ENCODE measurements at places on chromosomes 6 and 20. TPM values are rescaled to one million over a fixed set of nuclear protein-coding genes. Genes with fewer than 3 reads are reported as not detected.

Gene ULBP2
- total RNA-seq, result 0.79 TPM

DNA sequence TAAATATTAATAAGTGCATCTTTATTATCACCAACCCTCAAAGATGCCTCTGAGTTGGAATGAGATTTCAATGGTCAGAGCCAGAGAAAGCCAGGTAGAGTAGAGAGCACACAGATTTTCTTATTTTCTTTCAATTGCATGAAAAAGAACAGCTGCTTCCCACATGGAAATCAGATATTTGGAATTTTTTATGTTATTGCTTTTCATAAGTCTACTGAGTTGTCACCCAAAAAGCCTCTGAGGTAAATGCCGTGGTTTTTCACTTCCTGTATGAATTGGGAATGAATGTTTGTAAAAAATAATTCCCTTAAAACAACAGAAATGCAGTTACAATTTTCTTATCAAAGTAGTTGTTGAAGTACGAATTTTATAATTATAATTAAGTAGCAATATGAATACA, 563.1 kb downstream of the RFPL4B start:
- no peak for DNase-seq

Gene FOXF2
- 0.17 TPM for total RNA-seq

DNA sequence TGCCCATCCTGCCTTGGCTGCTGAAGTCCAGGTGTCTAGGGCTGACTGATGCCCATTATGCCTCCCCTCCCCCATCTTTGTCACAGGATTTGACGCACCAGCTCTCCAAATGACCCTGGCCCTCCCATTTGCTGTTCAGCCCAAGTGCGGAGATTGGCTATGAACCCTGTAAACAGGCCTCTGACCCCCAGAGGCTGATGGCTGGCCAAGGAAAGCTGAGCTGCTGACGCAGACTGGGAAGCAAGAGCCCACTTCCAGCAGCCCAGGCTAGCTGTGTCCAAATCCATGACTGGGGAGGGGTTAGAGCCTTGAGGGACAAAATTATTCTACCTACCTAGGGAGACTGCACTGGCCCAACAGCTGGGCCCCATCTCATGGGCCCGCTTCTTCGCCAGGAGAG, 797 bp upstream of the GNRH2 start:
- DNase-seq, result peak; percentile 51

- no peak for DNase-seq
Measured at GRCh38 chr6:154852687-154853086, 119.5 kb downstream of the SCAF8 start.

Gene ULBP1
- total RNA-seq, result 0.30 TPM

Gene PHF3
- total RNA-seq, result 42.4 TPM

DNA sequence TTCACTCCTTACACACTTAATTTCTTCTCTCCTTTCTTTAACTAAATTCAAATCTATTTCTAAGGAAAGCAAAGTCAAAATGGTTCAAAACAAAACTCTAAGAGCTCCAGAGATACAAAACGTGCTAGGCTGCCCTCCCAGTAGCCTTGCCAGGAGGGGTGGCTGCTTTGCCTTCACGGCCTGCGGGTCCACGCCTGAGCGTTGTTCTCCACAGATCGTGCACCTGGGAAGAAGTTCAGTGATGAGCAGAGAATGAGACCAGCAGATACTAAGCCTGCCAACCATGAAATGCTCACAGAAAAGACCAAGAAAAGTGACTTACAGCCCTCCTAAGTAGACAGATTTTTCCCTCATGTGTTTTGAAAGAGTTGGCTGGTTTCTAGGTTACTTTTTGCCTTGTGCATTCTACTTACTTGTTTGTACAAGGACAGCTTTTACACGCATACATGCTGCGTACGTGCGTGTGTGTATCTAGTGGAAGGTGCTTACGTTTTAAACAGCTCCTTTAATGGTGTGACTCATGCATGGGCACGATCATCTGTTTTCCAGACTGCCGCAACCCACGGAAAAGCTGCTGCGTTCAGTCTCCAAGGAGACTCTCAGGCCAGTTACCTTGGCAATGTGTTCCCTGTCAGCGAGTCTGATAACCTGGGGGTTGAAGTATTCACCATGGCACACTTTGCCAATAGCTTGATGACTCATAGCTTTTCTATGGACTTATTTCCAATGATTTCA, 32.4 kb upstream of the PBOV1 start:
- DNase-seq, result peak; percentile 51

DNA sequence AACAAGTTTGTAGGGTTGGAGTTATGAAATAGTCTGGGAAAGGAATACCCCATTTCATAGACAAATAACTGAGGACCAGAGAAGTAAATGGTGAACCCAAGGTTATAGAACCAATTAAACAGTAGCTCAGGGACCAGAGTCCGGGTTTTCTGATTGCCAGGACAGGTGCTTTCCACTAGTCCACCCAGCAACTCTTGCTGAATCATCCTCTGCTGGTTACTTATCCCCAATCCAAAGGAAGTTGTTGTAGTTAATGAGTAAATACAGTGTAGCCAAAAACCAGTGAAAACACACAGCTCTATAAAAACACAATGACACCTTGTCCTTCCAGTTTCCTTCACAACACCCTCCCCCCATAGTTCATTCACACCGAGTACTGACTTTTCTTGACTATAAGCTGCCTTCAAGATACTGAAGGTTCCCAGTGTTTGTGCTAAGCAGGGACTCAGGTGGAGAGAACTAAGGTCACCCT, 766 bp upstream of the TINAG start:
- no peak for DNase-seq

GRCh38 chr6:77228279-77228678, 235.0 kb downstream of the HTR1B start:
- no peak for DNase-seq

DNA sequence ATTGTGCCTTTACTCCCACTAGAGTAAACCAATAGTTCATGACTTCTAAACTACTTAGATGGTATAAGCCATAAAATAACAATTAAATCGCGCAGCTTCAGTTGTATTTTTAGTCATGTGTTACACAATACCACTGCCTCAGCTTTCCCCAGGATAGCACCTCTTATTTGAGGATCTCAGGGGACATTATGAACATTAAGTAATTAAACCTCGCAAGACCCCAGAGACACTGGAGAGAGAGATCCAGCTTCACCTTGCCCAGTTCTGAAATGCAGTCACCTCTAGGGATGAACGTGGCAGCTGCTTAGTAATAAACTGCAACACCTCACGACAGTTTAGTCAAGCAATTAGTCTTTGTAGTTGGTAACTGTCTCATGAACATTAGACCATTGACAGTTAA, 87.1 kb downstream of the CFAP61 start:
- DNase-seq, result no peak

DNA sequence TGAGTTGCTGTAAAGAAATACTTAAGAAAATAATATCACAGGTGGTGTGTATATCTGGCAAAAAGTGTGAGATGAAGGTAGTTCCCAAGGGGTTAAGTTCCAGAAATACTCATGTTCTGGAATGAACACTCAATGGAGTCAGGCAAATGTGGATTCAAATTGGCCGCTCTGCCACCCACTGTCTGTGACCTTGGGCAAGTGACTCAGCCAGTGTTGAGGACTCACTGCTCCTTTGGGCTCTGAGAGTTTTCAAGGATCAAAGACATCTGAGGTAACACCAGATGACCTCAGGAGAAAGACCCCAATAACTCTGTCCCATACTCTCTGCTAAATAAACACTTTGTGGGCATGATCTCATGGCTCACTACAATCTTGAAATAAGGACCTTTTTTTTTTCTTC, 59.2 kb upstream of the EYA2 start:
- DNase-seq, result no peak

DNA sequence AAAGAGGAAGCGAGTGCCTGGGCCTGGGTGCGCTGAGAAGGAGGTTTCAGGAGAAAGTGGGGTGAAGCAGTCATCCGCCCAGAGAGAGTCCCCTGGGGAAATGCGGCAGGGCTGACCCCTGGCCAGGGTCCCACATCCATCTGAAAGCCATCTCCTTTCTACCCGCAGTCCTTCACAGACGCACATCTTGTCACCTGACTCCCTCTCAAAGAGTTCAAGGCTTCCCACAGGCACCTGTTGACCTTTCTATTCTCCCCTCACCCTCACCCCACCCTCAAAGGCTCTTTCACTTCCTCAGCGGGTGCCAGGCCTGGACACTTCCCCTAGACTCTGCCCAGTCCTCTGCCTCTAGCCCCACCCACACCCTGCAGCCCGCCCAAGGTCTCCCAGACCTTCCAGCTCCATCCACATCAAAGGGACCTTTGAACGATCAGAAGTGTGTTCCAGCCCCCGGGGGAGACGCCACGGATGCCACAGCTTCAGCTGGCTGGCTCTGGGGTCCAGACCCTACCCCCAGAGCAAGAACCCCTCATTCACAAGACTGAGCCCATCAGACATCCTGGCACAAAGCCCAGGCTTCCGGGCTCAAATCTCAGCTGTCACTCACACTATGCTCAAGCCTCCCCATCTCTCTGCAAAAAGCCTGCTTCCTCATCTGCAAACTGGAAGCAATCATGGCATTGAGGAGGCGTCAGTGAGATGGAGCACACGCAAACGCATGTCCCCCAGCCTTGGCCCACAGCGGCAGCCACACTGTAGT, 2.1 kb downstream of the CTSZ start:
- peak; percentile 64 for DNase-seq

DNA sequence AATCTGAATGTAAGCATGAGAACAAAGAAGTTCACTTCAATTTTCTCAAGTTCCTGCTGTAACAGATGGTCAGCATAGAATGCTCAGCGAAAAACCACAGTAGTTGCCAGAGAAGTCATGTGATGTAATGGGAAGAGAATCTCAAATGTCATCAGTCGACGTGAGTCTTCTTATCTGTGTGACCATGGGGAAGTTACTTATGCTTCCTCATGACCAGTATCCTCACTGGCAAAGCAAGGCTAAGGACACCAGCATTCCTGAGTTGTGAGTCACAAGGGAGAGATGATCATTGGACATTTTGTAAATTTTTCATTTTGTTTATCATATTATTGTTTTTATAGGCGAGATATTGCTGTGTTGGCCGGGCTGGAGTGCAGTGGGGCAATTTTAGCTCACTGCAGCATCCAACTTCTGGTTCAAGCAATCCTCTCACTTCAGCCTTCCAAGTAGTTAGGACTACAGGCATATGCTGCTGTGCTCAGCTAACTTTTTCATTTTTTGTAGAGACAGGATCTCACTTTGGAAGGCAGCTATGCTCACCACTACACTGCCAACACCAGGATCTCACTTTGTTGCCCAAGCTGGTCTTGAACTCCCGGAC, 21.9 kb downstream of the SGK1 start:
- DNase-seq, result no peak

Gene BMP7
- 5.0 TPM for total RNA-seq

- no peak for DNase-seq
Measured at GRCh38 chr6:96468681-96469224, 52.9 kb upstream of the UFL1 start.

Gene CPNE5
- total RNA-seq, result 66.1 TPM

- DNase-seq, result no peak
Measured at GRCh38 chr6:31418251-31418650, 14.9 kb downstream of the MICA start.

DNA sequence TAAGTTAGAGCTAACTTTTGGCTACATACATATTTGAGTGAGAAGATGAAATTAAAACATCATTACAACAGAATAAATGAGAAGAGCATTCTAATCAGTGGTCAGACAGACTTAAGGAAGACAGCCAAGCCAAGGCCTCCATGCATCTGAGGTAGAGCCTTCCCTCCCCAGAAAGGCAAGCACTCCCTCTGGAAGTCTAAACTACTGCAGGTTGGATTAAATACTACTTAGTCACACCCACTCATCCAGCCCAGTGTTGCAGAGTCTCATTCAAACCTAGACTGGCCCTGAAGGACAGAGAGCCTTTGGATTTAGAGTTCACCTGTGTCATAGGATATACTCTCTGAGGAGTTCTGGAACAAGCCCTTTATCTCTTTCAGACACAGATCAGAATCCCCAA, 29.2 kb downstream of the TMX4 start:
- DNase-seq, result no peak

DNA sequence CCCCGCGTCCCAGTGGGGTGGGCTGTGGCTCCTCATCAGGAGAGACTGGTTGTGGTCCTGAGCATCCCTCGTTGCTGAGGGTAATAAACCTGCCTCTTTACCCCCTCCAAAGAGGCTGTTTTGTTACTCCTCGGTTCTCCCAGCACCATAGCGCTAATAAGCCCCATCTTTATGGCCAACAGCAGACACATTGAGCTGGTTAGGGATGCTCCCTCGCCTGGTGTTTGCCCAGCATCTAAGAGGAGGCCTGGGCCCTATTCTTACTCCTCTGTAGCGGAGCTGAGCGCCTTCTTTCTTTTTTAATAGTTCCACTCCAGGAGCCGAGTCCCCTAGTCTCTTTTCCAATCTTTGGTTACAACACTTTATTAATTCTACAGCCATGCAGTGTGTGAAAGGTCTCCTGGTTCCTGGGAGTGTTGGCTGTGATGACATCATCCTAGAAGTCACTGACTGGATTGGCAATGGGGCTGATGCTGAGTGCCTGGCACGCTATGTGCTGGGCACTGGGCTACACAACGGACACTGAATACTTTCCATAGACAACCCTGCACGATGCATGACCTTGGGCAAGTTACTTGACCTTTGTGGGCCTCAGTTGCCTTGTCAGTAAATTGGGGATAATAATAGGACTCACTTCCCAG, 50.6 kb upstream of the CCDC167 start:
- no peak for DNase-seq

- peak; percentile 3 for DNase-seq
Measured at GRCh38 chr20:11372876-11373790, 544.6 kb upstream of the BTBD3 start.

Gene KCNG1
- 0.56 TPM for total RNA-seq

Gene GNAS-AS1
- 0.79 TPM for total RNA-seq

DNA sequence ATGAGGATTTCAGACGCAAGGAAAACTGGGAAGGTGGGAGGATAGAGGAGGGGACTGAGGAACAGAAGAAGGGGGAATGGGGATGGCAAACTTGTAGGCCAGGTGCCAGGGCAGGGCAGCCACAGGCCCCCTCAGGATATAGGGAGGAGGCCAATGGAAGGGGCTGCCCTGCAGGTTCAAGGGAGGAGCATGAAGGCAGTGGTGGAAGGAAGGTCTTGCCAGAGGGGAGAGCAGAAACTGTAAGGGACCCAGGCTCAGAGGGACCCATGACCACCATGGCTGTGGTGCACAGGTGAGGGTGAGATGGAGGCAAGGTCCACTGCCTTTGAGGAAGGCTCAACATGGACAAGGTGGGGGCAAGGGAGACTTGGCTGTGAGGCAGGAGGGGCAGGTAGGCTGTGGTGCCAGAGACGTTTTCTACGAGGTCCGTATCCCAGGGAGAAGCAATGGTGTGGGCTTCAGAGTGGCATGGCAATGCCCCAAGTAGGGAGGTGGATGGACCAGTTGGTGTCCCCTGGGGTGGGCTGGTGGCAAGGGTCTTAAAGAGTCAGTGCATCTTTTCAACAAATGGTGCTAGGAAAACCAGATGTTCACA, 22.7 kb downstream of the HLA-F start:
- no peak for DNase-seq

- no peak for DNase-seq
Measured at GRCh38 chr6:19841181-19841580, 4.0 kb downstream of the ID4 start.

Gene CCN6
- not detected for total RNA-seq

GRCh38 chr6:113719545-113719944, 137.6 kb upstream of the MARCKS start:
- DNase-seq, result no peak

Gene RIMS4
- total RNA-seq, result not detected

All from heart right ventricle (tissue), 16 donors.